Subcutaneous adipose tissue (tissue), 4 donors: ENCODE measurements at places on chromosomes 2 and 18. TPM values are rescaled to one million over a fixed set of nuclear protein-coding genes. Genes with fewer than 3 reads are reported as not detected.

CYTIP gene
- total RNA-seq: 17.8 TPM

PID1 gene
- total RNA-seq: 57.6 TPM

NEMP2 gene
- 5.7 TPM for total RNA-seq

MALL gene
- 7.3 TPM for total RNA-seq

CNRIP1 gene
- 59.8 TPM for total RNA-seq

RAD51AP2 gene
- total RNA-seq: not detected

SLC9A4 gene
- not detected for total RNA-seq

NPHP1 gene
- total RNA-seq: 11.4 TPM

CDH2 gene
- not detected for total RNA-seq

LYG2 gene
- total RNA-seq: not detected

GPBAR1 gene
- total RNA-seq: 10.9 TPM

MOGAT1 gene
- 2.8 TPM for total RNA-seq

AQP12B gene
- not detected for total RNA-seq

TMEM169 gene
- total RNA-seq: 1.8 TPM
